HS-27A (cell line): ENCODE measurements at places on chromosomes 11 and 22.

GRCh38 chr22:18044548-18045271, 20.3 kb upstream of the MICAL3 start:
- no peak for DNase-seq

- no peak for DNase-seq
Observed at GRCh38 chr11:102367364-102367763, 20.4 kb downstream of the BIRC2 start.

GRCh38 chr11:71078482-71078881, 173.9 kb downstream of the SHANK2 start:
- no peak for DNase-seq

DNA sequence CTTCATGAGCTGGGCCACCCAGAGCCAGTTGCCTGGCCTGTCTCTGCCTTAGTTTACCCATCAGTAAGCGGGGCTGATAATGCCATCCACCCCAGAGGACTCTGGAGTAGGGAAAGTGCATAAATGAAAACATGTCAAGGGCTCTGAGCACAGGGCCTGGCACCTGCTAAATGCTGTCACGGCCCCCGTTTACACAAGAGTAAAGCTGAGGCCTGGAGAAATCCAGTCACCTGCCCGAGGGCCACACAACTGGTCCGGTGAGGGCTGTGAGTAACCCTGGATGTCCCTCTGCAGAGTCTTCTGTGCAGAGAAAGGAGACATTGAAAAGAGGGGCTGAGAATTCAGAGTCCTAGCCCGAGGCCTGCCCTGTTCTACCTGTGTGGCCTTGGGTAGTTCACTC, 110.6 kb upstream of the ANO1 start:
- DNase-seq, result no peak

DNA sequence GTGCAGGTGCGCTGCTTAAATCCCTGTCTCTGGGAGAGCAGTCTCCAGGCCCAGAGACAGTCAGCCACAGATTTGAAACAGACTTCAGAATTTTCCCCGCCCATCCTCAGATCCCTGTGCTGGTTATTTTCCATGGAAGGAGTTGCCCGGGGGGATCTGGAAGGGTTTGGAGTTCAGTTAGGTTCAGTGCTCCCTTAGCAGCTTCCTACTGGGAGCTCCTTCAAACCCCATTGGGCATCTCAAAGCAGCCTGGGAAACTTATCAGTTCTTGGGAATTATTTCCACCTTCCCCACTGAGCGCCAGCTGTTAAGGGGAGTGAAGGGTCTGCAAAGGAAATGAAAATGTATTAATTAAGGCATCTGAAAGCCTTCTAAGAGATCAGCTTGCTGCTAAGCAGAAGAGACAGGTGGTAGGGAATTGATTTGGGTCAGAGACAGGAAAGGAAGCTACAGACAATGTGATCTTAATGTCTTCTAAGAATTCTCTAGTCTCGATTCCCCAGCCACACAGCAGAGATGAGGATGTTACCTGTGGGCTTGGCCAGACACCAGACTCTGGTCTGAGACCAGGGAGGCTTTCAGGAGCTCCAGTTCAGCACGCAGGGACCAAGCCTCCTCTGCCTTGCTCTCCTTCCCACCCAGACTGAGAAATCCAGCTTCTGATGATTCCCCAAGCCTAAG, 106.2 kb upstream of the TBCEL start:
- no peak for DNase-seq

DNA sequence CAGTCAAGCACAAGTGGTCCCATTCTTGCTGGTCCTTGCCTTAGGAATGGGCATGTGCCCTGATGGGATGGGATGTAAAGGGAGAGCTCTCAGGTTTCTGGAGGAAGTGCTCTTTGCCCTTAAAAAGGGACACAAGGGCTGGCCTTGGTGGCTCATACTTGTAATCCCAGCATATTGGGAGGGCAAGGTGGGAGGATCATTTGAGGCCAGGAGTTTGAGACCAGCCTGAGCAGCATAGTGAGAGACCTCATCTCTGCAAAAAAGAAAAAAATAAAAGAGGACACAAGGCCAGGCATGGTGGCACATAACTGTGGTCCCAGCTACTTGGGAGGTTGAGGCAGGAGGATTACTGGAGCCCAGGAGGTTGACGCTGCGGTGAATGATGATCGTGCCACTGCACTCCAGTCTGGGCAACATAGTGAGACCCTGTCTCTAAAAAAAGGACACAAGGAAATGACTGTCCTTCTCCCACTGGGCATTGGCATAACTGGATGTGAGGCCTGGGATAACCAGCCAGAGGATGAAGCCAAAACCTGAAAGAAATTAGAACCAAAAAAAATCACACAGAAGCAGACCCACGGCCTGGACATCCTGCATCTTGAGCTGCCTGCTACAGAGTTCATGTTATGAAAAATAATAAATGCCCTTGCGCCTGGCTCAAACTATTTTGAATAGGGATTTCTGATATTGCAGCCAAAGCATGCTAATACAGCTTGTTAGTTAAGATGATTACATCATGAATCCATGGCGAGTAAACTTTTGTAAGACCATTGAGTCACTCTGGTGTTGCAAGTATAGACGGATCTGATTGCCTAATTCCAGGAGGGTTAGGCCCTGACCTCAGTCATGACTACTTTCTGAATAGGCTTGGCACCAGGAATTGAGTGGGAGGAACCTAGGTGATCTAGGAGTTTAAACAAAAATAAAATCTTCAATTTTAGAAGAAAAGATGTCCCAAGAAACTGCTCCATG, 12.9 kb upstream of the CRKL start:
- DNase-seq, result peak; percentile 30

DNA sequence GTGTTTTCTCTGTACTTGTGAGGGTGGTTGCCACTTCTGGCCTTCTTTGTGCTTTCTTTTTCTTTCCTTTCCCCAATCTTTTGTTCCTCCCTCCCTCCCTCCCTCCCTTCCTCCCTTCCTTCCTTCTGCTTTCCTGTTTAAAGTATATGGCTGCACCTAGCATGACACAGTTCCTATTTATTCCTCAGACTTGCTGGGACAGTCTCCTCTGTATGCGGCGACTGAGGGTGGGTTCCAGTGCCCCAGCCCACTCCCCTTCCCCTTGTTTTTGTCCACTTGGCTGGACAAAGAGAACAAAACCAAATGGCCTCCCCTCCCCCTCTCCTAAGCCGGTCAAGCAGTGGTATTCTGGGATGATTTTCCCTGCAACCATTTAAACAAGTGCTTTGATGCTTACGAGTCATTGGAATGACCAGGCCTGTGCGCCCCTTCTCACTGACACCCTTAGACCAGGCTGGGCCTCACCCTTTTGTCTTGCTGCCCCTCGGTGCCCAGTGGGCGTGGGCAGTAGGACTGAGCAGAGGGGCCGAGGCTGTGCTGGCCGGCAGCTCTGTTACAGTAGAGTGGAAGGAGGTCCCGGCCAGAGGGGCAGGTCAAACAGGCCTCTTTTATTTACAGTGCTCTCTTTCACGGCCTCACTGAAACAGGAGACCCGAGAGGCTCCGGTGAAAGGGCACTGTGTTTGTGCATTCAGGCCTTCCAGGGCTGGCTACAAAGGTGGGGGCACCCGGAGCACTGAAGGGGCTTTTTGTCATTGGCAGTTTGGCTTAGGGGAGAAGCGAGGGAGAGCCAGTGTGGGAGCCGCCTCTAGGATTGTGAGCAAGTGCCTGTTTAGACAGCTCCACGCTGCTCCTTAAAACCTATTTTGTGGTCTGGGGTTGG, 32.2 kb downstream of the ZBTB16 start:
- DNase-seq, result no peak

- no peak for DNase-seq
Observed at GRCh38 chr11:9716275-9717039, 52.6 kb downstream of the SWAP70 start.
